ENCODE measurements at places on chromosomes 12 and 14.

- DNase-seq = no peak
These were observed 55.1 kb upstream of the BCL11B start for GRCh38 chr14:99327050-99327449.

DNA sequence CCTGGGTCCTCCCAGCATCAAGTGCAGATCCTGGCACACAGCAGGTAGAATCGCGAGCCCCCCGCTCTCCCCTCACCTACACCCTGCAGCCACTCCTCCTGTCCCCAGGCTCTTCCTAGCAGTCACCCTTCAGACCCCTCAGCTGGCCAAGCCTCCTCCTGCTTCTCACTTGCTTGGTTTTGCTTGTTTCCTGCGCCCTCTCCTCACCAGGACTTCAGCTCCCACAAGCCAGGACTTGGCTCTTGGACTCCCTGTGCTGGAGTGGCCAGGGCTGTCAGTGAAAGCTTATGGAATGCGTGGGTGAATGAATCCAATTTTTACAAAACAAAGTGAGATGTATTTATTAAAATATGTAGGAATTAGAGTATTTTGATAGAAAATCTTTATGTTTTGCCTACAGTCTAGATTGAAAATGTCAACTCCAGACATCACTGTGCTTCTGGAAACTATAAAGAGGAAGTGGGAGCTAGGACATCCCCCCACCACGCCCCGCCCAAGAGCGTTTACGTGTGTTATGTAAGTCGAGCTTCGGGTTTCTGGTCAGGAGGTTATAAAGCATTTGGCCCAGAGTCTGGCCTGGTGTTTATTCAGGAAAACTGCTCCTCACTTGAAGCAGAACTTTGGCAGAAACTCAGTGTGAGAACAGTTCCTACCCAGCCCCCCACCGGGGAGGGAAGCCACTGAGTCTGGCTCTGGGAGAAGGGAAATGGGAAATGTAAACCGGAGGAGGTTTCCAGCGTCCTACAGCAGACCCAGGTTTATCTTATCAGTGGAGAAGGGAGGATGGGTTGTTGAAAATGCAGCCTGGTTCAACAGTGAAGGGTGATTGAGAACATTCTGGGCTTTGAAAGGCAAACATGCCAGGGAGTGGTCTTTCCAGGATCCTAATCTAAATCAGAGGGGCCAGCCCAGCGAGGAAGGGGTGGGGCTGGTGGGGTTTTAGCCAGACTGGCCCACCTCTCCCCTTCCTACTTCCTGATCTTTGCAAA lies 8.8 kb downstream of the ALDH2 start:
- DNase-seq = no peak

DNA sequence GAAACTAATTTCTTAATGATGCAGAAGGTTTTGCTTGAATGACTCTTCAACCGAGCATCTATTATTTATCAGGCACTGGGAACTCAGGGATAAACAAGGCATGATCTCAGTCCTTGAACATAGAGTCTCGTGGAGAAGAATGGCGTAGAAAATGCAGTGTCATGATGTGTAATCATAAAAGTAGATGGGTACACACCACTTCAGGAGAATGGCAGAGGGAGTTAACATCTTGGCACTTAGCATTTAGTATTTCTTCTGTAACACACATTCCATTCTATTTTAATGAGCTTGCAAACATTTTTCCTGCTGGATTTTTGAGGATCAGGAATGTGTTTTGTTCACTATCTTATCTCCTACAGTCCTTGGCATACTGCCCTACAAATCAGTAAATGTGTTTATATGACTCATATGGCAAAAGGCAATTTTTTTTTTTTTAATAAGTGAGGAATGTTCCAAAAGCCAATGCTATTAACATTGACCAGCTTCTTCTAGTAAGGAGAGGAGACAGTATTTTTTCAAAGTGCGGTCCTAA lies 3.8 kb downstream of the TXNRD1 start:
- DNase-seq = no peak

DNA sequence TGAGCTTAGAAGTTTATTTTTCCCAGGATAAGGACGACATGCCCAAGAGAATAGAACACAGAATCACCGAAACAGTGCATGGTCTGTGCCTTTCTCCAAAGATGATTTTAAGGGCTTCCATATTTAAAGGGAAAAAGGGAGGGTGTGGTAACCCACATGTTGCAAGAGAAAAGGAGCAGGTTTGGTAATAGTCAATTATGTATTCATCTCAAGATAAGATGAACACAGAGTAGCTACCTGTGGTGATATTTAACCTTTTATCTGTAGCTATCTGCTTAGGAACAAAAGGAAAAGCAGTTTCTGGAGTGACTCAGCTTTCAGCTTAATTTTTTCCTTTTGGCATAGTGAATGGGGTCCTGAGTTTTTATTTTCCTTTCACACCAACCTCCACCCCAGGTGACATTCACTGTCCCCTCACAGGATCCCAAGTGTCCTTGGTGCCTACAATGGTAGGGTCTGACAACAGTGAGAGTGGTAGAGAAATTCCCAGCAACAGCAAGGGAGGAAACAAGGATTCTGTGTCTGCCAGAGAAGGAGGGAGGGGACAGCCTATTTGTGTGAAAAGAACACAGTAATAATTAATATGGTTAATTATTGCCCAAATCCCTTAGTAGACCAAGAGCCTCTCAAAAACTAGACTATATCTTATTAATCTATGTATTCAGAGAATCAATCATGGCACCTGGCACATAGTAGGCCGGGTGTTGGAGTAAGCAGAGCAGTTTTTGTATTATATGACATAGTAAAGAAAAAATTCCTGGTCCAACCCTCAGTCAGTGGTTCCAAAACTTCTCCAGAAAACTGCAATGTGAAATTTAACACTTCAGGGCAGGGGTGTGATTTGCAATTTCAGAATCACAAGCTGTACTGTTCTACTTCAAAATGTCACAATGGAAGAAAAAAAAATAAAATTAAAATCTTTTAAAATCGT lies 154.5 kb downstream of the PHLDA1 start:
- DNase-seq = no peak

DNA sequence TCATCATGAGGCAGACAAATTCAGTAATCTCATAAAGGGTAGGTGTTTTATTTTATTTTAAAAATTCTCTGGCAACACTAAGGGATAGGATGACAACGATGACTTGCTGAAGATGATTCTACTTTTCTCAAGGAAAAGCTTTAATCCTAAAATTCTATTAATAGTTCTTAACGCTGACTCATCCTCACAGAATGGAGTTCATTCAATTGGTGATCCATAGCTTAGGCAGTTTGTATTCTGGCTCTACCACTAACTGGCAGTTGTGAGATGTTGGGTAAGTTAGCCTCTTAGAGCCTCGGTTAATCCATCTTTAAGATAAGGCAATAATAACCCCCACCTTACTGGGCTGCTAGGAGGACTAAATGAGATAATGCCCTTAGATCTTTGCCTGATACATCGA lies 116.3 kb downstream of the RTN1 start:
- DNase-seq = no peak

Measured in stimulated activated CD8-positive, alpha-beta memory T cell treated with anti-CD3 and anti-CD28 coated beads, Interleukin-2, amount 100 ng/mL, for 48 hours (primary cell).